Cerebellar nuclear complex (tissue), 1 donor: ENCODE measurements at places on chromosomes 13 and 19.

GRCh38 chr13:111215081-111216047 lies 100.3 kb downstream of the ARHGEF7 start:
- peak; percentile 28 for DNase-seq

DNA sequence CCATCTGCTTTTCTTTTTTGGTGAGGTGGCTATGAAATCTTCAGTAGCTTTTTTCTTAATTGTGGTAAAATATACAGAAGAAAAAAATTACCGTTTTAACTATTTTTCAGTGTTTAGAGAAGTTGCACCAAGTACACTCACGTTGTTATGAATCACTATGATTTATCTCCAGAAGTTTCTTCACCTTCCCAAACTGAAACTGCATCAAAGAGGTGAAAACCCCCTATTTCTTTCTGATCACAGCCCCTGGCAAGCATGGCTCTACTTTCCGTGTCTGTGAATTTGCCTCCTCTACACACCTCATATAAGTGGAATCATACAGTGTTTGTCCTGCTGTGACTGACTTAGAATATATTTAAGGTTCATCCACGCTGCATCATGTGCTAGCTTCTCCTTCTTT lies 15.6 kb upstream of the SIGLEC10 start:
- DNase-seq, result no peak

DNA sequence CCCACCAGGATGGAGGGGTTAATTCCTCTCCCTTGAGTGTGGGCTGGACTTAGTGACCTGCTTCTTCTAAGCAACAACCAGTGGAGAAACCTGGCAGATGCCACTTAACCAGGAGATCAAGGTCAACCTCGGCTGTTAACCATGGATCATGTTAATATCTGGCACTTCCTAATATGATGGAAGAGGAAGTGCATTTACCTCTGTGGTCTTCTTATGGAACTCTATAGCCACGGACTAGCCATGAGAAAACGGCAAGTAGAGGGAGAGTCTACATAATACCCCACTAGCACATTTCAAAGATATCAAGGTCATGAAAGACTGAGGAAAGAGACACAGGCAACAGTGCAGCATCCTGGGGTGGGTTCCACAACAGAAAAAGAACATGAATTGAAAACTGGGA lies 31.4 kb downstream of the MLLT1 start:
- DNase-seq, result no peak

DNA sequence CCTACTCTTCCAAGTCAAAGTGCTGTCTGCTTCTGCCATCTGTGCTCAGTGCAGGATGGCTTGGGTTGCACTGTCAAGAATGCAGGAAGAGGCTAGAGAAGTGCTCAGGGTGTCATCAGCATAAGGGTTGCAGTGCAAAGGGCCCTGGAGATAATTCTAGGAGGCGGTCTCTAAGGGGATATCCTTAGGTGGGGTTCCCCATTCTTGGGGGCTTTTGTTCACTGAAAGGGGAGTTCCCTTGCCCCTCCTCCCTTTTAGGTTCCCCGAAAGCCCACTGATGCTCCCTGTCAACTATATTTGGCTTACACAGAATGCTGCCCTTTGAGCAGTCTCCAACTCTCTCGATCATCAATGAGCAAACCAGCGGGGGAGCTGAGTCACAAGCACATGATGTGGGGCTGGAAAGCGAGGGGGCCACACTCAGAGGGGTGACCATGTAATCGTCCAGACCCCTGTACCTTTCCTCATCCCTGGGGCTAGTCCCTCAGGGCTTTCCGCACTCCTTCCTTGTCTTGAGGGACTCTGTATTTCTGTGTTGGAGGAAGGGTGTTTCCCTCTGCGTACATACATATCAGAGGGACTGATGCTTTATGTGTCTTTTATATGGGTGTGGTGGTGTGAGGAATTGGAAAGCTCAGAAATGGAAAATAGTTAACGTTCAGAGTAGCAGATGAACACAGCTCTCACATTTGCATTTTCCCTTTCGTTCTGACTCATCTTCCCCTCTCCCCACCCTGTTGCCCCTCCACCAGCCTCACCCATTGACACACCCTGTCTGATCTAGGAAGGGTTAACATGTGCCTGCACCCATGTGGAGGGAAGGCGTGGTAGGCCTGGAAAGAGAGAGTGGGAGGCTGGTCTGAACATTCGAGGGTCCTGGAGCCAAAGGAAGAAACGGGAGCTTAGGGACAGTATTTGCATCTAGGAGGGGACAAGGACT lies 6.7 kb downstream of the ZBTB32 start:
- DNase-seq, result no peak

GRCh38 chr13:22112956-22113745 lies 442.3 kb downstream of the FGF9 start:
- DNase-seq, result no peak

- no peak for DNase-seq
Measured at GRCh38 chr13:28426381-28426780, 68.5 kb downstream of the FLT1 start.

DNA sequence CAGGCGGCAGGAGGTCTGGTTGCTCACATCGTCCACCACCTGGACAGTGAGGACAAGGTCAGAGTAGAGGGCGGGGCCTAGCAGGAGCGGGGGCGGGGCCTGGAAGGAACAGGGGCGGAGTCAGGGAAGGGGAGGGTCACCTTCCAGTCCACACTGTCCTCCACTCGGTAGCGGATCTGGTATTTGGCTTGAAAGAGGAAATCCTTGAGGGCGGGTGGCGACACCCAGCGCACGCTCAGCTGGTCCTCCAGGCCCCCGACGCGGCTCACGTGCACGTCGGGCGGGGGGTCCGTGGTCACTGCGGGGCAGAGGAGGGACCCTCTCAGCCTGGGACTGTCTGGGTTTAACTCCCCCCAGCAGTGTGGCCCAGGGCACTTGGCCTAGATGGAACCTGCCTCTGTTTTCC lies 8.2 kb downstream of the REX1BD start:
- no peak for DNase-seq

GRCh38 chr13:88617176-88617575 lies 946.0 kb downstream of the SLITRK5 start:
- DNase-seq, result no peak

- DNase-seq, result no peak
Measured at GRCh38 chr19:55179606-55180484, at the start of gene SYT5. SYT5 (minus strand) TSS chr19:55180289; CDS start chr19:55179041, 1,248 bp downstream.

DNA sequence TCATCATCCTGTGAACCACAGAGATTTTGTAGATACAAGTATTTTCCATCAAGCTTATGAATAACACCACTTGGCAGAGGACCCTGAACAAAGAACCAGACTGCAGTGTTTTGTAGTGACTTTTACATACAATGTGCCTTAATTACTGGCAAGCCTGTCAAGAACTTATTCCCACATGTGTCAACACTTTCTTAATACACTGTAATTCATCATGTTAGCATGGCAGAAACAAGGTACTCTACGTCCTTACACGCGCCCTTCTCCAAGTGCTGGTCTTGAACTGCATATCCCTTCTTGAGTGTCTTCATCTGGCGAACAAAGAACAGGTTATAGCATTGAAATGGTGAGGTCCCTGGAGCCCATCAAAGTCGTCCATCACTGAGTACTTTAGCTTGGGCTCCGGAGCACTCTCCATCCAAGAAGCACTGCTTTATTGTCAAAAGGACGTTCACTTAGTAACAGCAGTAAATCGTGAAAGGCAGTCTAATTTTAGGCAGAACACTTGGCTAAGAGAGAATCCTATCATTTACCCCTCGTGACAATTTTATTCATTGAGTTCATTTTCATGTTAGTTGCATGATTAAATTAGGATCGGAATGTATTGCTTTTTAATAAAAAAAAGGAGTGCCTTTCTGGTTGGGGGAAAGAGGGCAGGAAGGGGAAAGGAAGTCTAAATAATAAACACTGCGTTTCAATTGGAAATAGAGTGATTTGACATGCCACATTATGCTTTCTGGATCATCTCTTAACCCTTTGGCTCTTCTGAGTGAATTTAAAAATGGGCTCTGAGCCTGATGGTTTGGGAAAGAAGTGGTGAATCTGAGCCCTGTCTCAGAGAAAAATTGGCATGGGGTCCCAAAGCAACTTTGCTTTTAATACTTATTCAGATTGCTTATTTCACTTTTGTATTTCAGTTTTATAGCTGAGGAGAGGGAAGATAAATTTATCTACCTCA lies 376.1 kb downstream of the DLEU7 start:
- no peak for DNase-seq

DNA sequence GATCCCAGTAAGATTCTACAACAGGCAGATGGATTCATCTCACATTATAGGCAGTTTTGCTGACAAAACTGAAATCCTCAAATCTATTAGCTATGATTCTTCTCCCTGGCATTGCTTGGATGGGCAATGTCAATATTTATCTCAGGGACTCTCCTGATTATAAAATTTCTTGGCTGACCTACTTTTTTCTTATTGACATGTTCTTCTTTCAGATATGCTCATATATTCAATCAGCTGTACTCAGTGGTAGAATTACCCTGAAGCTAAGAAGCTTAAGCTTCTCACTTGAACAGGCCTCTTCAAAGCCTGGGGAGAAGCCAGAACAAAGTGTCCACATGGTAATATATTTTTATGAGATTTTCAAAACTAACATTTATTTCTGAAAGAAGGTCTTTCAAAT lies 513.6 kb downstream of the PCDH9 start:
- DNase-seq, result no peak

- DNase-seq, result no peak
Measured at GRCh38 chr13:104372095-104372655, 1306.0 kb upstream of the SLC10A2 start.

DNA sequence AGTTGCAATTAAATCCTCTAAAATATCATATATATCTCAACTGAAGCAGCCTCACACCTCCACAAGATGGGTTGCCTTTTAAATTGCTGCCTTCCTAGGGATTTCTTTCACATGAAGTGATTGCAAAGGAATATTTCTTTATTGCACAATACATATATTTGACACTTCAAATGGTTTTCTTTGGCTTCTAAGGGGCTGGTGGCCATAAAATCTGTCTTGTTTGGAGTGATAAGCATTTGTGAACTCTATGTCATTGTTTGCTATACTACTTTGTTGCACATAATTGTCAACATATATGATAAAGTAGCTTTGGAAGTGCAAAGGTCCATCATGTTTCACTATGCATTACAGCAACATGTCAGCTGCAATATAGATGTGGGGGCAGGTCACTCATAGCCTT lies 2380.9 kb downstream of the PCDH9 start:
- no peak for DNase-seq

GRCh38 chr19:7590256-7590655 lies 5.4 kb upstream of the CAMSAP3 start:
- no peak for DNase-seq

GRCh38 chr19:41330946-41331678 lies 21.1 kb downstream of the CCDC97 start:
- no peak for DNase-seq

DNA sequence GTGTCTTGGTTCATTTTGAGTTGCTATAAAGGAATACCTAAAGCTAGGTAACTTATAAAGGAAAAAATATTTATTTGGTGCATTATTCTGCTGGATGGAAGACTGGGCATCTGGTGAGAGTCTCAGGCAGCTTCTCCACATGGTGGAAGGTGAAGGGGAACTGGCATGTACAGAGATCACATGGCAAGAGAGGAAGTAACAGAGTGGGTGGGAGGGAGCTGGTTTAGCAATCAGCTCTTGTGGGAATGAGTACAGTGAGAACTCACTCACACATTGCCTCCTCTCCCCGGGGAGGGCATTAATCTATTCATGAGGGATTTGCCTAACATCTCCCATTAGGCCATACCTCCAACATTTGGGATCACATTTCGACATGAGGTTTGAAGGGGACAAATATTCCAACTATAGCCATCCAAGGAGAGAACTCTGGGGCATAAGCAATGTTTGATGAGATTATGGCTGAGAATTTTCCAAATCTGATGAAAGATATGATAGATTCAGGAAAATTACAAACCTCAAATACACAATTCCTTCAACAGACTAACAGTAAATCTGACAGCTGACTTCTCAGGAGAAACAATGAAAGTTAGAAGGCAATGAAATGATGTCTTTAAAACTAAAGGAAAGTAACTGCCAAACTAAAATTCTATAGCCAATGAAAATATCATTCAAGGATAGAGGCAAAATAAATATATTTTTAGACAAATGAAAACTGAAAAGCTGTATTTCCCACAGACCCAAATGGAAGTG lies 52.5 kb downstream of the MTUS2 start:
- DNase-seq, result no peak

GRCh38 chr19:45153339-45154063 lies 7.3 kb downstream of the NKPD1 start:
- no peak for DNase-seq

DNA sequence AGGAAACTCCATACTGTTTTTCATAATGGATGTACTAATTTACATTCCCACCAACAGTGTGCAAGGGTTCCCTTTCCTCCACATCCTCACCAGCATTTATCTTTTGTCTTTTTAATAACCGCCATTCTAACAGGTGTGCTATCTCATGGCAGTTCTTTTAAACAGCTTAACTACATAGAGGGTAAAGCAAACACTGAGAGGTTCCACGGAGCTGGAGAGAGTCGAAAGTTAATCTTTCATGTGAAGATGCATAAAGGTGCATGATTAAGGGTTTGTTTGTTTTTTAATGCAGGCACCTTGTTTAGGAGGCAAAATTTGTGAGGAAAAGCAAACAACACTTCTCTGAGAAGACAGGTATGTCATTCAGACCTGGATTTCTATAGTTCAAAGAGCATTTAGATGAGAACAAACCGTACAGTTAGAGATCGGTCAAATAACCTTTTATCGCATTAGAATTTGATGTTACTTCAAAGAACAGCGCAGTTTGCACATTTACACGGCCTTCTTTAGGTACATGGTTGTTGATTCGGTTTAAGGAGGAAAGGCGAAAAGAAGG lies 193.9 kb downstream of the RBM26 start:
- DNase-seq, result no peak

DNA sequence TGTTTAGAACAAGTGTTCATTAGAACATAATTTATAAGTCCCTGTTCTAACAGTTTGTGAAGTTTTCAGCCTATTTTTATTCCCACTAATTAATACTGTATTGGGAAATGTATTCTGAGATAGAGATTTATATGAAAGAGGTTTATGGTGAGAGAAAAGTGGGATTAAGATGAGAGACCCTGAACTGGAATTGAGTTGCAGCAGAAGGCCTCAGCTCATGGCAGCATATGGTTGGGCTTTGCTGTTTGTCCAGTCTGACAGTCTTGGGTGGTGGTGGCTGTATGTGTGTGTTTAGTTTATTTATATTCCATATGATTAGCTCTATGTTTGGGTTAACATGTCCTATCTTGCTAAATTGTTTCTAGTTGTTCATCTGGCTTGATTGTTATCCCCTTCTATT lies 575.1 kb downstream of the SLITRK5 start:
- no peak for DNase-seq

DNA sequence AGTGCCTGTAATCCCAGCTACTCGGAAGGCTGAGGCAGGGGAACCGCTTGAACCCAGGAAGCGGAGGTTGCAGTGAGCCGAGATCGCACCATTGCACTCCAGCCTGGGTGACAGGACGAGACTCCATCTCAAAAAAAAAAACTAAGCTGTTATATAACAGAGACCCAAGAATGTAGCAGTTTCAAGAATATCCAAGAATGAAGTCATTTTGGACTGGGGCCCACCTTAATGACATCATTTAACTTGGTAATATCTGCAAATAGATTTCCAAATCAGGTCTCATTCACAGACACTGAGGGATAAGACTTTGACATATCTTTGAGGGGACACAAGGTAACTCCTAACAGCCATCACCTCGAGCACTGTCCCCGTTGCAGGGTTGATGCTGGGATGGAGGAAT lies 36.5 kb upstream of the MRI1 start:
- DNase-seq, result no peak
